ENCODE measurements at places on chromosomes 1 and 21.

GRCh38 chr1:115199416-115200132 lies 110.3 kb upstream of the TSPAN2 start:
- no peak for DNase-seq

GRCh38 chr1:177065430-177065829 lies 99.1 kb downstream of the ASTN1 start:
- no peak for DNase-seq

- no peak for DNase-seq
Measured at GRCh38 chr1:200795156-200795555, 56.5 kb downstream of the CAMSAP2 start.

DNA sequence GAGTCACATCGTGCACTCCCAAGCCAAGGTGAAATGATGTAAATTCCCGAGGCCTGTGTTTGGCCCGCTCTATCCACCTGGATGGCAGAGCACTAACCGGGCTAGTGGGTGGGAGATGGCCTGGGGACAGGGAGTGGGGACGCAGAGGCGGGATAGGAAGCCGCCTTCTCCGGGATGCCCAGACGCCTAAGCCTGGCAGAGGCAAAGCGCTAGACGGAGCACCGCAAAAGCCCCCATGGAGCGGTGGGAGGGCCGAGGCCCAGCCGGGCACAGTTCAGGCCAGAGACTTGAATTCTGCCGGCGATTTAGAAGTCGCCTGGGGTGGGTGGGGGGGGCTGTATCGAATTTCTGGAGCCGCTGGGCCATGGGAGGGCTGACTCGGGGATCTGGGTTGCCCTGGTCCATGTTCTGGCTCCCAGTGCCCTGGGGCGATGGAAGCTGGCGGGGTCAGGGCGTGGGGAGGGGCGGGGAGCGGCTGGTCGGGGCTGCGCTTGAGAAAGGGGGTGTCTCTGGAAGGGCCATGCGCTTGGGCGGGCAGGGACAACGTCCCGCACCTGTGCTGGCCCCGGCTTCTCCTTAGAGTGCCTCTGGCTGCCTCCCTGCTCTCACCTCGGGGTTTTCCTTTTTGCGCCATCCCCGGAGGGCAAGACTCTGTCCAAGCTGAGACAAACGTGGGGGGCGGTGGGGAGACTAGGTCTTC lies 28.0 kb downstream of the KIAA2013 start:
- no peak for DNase-seq

DNA sequence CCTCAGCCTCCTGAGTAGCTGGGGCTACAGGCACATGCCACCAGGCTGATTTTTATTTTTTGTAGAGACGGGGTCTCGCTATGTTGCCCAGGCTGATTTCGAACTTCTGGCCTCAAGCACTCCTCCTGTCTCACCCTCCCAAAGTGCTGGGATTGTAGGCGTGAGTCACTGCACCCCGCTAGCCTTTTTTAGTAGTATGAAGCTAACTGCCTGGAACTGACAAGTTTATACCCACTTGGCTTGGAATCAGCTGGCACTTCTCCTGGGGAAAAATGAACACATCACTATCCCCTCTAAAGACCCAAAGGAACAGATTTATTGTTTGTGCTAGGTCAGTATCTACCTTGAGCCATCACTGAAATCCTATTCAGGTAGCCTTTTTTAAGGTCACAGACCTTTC lies 19.0 kb downstream of the TMEM63A start:
- no peak for DNase-seq

- DNase-seq: peak; percentile 55
Measured at GRCh38 chr1:172041742-172042141, 200.4 kb downstream of the DNM3 start.

DNA sequence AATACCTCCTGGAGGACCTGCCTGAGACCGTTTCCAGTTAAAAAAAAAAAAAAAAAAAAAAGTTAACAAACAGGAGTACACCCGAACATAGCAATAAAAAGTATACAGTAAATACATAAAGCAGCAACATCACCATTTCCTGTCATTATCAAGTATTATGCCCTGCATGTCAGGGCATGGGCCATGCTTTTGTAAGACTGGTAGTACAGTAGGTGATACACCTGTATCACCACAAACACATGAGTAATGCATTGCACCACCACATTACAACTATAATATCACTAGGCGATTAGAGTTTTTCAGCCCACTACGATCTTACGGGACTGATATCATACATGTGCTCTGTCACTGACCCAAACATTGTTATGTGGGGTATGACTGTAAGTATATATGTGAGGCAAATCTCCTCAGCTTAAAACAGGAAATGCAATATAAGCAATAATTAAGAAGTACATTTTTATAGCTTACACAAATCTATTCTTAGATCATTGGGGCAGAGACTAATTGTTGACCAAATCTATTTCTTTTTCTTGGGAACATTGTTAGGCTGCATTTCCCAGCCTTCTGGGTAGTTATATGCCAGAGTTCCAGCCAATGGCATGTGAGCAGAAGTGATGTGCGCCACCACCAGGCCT lies 98.1 kb downstream of the PLD5 start:
- no peak for DNase-seq

DNA sequence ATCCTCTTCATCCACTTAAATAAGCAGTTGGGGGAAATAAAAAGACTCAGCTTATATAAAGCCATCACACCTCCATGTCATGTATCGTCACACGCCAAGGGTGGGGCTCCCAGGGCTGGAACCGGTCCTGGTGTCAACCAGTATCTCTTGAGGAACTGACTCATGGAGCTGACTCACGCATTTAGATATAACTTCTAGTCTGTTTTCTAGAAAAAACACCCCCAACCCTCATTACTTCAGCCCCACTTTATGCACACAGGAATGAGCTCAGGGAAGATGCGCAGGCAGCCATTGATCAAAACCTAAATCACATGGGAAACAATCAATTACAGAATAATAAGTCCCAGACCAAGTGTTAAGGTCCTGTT lies 6.9 kb upstream of the IL22RA1 start:
- no peak for DNase-seq

DNA sequence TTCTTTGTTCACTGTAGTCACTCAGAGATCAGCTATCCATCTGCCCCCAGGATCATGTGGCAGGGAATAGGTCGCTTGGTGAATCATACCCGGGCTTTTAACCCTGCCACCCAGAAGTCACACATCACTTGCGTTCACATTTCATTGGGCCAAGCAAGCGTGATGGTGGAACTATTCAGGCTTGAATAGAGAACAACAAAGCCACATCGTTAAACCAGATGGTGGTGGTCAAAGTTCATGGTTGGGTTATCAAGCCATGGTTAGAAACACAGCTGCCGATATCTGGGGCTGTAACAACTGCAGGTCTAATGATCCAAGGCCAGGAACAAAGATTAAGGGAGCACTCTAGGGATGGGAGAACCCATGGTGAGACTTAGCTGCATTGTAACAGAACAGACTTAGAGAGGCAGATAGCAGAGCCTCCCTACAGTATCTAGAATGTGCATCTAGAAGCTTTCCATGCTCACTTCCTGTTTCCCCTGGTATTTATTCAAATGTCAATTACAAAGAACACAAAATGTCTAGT lies 40.0 kb upstream of the PTPRC start:
- DNase-seq: no peak

- DNase-seq: peak; percentile 2
Measured at GRCh38 chr1:209802117-209802779, 3.7 kb downstream of the IRF6 start.

DNA sequence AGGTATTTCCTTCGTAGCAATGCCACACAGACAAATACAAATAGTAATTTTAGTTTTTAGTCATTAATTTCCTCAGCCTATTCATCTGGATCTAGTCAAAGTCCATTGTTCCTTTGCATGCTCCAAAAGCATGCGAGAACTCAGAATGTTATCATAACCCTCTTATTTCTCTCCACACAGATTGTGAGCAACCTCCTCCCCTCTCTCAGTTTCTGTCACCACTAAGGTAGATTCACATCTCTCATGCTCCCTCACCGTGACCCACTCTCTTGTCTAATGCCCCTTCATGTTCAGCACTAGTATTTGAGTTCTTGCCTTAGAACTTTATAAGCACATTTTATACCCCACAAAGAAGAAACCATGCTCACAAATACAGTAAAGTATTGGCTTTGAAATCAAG lies 582.4 kb downstream of the PLA2G4A start:
- DNase-seq: no peak

GRCh38 chr1:46804027-46804889 lies 5.4 kb downstream of the CYP4B1 start:
- DNase-seq: no peak

DNA sequence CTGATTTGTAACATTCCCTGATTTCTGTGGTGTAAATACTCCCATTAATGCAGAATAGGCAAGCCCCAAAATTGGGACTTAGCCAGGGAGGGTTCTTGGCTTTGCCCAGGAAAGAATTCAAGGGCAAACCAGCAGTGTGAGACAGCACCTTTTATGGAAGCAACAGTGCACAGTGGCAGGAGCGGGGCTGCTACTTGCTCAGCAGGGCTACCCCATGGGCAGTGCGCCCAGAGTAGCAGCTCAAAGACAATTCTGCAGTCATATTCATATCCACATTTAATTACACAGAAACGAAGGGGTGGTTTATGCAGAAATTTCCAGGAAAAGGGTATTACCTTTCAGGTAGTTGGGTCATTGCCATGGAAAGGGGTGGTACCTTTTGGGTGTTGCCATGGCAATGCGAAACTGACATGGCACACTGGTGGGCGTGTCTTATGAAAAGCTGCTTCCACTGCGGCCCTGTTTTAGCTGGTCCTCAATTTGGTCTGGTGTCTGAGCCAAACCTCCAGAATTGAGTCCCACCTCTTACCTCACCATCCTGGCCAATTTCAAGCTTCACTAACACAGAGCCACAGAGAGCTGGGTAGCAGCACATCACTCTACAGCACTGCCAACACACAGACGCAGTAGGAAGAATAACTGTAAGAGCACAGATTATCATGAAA lies 35.9 kb downstream of the FHAD1 start:
- DNase-seq: no peak

DNA sequence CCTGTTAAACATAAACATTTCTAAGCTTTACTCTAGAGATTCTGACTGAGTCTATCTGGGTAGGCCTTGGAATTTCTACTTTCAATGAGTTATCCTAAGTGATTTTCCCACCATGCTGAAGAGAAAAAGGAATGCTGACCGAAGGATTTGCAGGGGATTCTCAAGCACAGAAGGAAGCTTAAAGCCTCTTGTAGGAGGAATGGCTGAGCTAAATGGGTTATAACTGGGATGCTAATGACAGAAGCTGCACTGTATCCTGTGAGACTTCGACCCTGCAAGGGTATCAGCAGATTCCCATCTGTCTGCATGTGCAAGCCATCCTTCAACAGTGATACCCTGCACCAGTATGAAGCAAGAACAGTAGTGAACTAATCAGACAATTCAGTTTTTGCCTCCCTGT lies 35.4 kb downstream of the SLC35D1 start:
- no peak for DNase-seq

GRCh38 chr1:119475866-119476439 lies 31.1 kb upstream of the HSD3B1 start:
- DNase-seq: peak; percentile 89
